PC-9 (cell line): ENCODE measurements at places on chromosomes 6 and 20. TPM values are rescaled to one million over a fixed set of nuclear protein-coding genes. Genes with fewer than 3 reads are reported as not detected.
A peak's percentile ranks its signal among the peaks of the same experiment; 100 is the strongest.

- DNase-seq = peak; percentile 49
Measured at GRCh38 chr20:58481481-58482021, 33.6 kb downstream of the APCDD1L start.

DNA sequence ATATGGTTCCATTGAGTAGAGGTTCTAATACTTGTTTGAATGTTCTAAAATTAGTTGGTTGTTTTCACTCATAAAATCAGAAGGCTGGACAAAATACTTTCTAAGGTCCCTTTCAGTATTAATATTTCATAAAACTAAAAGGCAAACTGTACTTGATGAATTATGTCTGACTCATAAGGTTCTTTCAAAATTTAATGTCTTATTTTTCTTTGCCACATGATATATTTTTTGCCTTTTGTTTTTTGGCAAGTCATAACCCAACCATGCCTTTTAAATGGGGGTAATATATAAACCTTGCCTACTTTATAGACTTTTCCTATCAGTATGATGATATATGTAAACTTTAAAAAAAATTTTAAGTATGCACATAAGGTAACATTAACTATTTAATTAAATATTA lies 244.7 kb downstream of the PTPRK start:
- no peak for DNase-seq

GRCh38 chr6:131451321-131452144 lies 121.5 kb upstream of the ARG1 start:
- no peak for DNase-seq

DNA sequence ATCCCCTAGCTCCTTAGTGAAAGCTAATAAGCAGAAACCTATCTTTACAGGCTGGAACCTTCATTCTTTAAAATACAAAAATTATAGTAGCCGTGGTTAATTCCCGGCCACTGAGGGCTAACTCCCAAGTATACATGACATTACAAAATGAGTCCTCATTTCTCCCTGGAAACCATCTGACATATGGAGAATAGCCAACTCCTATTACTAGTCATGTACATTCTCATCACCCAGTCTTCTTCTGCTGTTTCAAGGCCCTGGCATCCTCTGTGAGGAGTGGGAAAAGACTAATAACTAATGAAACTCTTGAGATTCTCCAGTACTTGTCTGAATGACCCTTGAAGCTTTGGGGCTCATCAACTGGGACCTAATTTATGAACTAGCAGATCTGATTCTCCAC lies 30.2 kb downstream of the CSNK2A1 start:
- no peak for DNase-seq

- no peak for DNase-seq
Measured at GRCh38 chr20:23092384-23092756, 6.2 kb upstream of the CD93 start.

DNA sequence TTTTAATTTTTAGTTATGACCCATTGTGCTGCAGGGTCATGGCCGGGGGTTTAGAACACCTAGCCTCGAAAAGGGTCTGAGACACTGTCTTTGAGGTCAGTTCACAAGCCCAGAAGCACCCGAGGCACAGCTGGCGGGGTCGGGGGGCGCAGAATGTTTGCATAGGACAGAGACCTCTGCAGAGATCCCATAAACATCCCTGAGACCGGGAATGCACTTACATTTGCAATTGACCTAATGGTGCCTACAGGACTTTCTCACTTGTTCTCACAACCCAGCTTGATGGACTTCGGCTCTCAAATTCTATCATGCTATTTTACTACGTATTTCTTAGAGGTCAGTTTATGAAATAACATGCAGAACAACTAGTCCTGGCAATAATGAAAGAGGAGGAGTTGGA lies 33.5 kb upstream of the FOXC1 start:
- no peak for DNase-seq

DNA sequence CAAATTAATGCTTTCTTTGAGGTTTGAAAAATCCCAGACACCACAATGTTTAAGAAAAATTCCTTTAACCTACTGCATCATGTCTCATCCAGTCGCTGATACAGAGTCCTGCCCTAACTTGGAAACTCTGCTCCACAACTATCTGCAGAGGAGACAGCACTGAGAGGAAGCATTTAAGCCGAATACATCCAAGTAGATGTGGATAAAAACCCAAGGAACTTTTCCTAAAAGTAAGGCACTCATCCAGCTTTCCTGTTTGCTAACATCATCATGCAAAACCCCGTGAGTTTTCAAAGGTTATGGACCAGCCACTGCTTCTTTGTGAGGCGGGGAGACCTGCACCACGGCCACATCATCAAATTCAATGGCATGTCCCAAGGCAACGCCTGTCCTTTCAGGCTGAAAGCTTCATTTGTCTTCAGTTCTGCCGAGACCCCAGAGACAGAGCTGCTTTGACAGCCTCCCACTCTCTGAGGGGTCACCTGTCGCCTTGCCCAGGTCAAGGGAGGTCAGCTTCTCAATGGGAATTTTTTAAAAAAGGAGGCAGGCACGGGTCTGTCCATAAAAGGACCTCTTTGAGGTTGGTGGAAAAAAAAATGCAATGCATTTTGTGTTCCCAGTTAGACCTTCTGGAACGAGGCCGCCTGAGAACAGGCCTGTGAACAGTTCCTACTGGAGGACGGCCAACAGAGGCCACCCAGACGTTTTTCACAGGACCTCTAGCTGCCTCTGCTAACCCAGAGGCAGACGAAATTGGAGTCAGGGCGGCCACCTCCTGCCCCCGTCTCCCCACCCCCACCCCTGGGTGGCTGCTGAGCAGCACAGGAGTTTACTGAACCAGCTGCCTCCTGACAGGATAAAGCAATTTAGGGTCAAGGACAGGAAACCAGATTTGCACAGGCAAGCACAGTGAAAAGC lies 142.5 kb upstream of the HDDC2 start:
- no peak for DNase-seq

- DNase-seq = no peak
Measured at GRCh38 chr6:26447257-26447656, 7.0 kb downstream of the BTN3A3 start.

DNA sequence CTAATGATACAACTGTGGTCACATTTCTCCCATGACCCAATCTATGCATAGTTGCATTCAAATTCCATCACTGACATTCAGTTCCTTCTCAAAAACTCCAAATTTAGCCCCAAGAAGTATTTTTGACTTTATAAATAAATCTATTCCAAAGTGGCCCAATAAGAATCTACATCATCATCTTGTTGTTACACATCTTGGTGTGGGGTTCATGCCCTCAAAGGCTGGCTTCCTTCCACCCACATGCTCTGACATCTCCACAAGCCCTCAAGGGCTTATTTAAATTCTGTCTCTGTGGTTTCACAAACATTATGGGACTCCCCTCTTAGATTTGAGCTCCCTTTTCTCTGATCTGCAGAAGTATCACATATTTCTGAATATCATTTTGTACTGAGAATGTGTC lies 585.3 kb upstream of the BTBD3 start:
- DNase-seq = no peak

DNA sequence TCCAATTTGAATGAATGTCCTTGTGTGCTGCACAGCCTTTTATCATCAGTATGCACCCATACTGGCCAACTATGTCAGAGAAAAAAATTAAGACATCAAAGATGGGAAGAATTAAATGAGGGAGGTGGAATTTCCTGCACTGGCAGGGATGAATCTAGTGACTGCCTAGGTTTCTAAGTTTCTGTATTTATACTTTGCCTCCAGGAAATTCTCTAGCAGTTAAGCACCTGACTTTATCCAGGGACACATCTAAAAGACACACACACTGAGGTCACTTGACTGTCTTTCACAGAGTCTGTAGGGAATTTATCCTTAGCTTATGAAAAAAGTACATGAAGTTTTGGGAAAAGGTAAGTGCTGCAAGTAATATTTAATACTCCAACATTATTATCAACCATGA lies 636.5 kb upstream of the PTCHD4 start:
- DNase-seq = peak; percentile 36

GRCh38 chr6:147384737-147385710 lies 123.5 kb upstream of the SAMD5 start:
- DNase-seq = no peak

DNA sequence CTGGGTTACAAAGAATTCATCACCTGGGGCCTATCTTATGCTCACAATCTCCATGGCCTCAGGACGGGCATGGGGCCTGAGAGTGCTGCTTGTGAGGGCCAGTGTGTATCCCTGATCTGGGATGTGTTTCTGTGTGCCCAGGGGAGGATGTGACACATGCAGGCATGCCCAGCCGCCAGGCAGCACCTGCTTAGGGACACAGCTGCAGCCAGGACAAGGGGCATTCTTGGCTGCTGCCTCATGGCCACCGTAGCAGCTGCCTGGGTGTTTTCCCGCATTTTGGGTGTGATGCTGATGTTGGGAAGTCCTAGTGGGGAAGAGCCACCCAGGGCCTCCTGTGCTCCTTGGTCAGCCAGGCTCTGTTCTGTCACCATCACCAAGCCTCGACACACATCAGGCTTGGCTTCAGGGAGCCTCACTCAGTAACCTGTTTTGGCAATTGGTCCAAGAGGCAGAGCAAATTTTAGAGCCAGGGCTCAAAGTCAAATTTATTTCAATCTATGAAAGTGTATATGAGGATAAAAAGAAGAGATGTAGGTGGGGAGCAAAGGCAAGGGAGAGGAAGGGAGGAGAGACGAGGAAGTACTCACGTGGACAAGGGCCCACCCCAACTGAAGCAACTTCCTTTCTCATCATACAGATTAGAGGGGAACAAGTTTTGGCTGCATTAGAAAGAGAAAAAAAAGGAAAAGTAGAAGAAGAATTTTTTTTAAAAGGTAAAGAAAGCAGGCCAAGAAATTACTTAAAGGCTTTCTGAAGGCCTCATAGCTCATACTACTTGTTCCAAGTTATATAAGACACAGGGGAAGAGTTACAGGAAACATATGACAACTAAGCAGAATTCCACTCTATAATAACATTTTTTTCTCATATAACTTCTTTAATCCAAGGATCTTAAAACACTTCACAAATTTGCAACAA lies 269.9 kb upstream of the SUPT3H start:
- peak; percentile 52 for DNase-seq

GRCh38 chr20:55054453-55054852 lies 579.1 kb downstream of the DOK5 start:
- DNase-seq = no peak

DNA sequence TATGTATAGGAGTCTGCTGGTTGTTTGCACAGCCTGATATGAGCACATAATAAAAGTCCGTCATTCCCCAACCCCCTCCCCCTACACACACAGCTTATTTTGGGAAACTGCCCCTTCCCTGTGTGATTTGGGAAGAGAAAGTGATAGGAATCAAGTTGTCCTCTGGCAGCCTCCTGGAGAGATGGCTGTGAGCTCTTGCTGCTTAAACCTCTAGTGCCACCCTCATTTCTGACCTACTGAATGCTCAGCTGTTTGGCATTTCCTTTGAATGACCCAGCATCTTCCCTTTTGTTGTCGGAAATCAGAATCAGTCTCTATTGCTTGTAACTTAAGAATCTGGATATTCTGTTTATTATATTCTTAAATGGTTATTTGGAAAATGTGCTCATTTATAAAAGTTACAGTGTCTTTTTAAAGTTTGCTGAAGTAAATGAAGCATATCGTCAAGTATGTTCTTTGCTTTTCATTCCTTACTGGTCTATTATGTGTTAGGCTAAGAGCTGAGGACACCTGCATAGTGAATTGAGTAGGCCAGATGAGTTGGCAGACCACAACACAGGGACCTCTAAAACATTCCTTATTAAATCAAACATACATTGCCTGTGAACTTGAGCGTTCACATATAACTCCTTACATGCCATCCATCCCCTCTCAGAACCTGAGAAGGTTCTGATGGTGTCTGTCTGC lies 5.5 kb downstream of the RWDD2A start:
- no peak for DNase-seq

GRCh38 chr20:45959956-45960630 lies 11.9 kb downstream of the ZNF335 start:
- no peak for DNase-seq

GRCh38 chr6:53103993-53104675 lies 38.9 kb downstream of the FBXO9 start:
- DNase-seq = peak; percentile 21

DNA sequence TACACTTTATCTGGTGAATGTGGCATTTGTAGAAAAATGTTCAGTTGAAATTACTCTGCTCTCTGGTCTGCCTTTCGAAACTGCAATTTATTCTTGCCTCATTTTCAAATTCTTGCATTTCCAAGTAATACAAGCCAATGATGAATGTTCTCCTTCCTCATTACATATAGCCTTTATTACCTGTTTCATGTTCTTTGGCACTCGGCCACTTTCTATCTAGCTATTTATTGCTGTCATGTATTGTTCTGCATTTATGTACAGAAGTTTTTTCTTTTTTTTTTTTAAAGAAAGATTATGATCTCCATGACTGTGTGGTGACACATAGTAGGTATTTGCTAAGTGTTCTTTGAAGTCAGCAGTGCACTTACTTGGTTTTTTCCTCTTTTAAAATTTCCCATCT lies 261.4 kb downstream of the ZFAND3 start:
- DNase-seq = no peak

- DNase-seq = peak; percentile 5
Measured at GRCh38 chr6:131199568-131200272, 64.5 kb downstream of the AKAP7 start.

- DNase-seq = no peak
Measured at GRCh38 chr20:34600892-34601653, 42.6 kb downstream of the MAP1LC3A start.

DNA sequence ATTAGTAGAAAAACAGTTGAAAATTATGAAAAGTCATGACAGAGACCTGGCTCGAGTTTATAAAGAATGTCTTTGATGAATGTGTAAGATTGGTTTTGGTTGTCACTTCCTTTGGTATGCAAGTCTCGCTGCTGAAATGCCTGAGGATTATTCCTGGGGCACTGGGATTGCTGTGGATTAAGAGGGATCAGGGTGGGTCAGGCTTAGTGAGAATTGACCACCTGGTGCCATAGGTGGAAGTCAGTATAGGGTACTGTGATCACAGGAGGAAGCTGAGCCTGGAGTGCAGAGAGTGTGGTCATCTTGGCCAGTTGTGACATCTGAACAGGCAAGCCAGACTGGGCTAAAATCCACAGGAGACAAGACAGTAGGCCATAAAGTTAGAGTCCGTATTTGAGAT lies 34.9 kb downstream of the CEP43 start:
- no peak for DNase-seq

DNA sequence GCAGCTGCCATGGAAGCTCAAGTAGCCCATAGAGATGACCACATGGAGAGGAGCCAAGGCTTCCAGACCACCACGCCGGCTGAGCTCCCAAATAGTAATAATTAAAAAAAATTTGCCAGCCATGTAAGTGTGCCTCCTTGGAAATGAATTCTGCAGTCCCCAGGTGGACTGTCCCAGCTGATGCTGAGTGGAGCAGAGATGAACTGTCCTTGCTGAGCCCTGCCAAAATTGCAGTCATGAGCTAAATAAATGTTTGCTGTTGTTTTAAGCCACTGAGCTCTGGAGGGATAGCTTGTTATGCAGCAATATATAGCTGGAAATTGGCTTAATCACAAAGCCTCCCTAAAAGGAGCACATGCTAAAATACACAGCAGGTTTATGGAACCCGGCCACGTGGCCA lies 55.6 kb upstream of the SNRPB2 start:
- no peak for DNase-seq

Gene BEND3
- total RNA-seq = 3.4 and 3.8 TPM in 2 replicates

Gene PSMB8
- 70.8 and 101 TPM in 2 replicates for total RNA-seq

Gene PRR18
- not detected in 2 replicates for total RNA-seq

Gene VSX1
- 0.65 and 1.5 TPM in 2 replicates for total RNA-seq

Gene PCK1
- total RNA-seq = not detected in 2 replicates

Gene TREML2
- total RNA-seq = not detected in 2 replicates

Gene CDH26
- 0.68 and 1.1 TPM in 2 replicates for total RNA-seq

Gene EEF1A2
- total RNA-seq = 75.2 and 90.2 TPM in 2 replicates

Gene RBPJL
- not detected in 2 replicates for total RNA-seq

Gene RNF182
- total RNA-seq = 0.13 and 0.18 TPM in 2 replicates
